ENCODE measurements at places on chromosomes 5 and 9.

DNA sequence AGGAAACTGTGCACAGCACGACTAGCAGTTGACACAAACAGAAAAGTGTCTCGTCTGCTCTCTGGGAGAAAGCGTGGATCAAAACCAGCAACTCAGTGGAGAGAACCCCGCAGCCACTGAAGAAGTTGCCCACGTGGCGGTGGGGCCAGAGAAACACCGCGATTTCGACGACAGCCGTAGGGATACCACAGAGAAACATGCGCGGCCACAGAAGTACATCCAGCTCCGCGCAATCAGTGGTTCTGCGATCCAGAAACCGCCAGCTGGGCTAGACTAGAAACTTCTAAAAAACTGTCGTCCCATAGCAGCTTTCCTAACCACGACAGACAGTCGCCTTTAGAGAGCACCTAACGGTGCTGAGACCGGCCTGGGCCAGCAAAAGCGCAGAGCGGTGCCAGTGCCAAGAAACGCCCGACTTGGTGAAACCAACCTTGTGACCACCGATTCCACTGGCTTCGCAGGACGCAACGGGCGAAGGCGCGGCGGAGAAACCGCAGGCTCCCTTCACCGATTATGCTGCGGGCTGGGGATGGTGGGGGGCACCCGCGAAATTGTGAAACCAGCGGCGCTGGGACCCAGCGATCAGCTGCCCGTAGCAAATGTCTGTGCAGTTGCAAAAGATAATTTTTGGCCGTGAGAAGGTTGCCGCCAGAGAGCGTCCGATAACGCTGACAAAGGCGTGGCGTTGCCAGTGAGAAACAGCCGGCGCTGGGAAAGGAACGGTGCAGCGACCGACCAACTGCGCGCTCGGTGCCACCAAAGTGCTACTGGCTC is 2.7 kb upstream of the ANXA2R start:
- no peak for DNase-seq

- no peak for DNase-seq
These were observed 5.4 kb upstream of the DOCK8 start for GRCh38 chr9:209143-209758.

- peak; percentile 21 for DNase-seq
These were observed 285.0 kb downstream of the RFX3 start for GRCh38 chr9:3240656-3241268.

- no peak for DNase-seq
These were observed 197.0 kb downstream of the AOPEP start for GRCh38 chr9:94923326-94924089.

GRCh38 chr5:80083101-80083890 is 48.1 kb downstream of the THBS4 start:
- no peak for DNase-seq
